ENCODE measurements at places on chromosomes 11 and 22.

DNA sequence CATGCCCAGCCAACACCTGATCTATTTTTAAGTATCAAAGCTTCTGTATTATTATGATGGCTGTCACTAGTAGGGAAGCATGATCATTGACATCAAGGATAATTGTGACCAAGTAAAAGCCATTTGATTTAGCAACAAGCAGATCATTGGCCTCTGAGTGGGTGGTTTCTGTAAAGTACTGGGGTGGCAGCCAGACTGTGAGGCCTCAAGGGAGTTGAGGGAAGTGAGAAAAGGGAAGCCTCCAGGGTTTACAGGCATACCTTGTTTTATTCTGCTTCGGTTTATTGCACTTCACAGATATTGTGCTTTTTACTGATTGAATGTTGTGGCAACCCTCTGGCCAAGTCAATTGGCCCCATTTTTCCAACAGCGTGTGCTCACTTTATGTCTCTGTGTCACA, 60.1 kb downstream of the PRR5L start:
- DNase-seq = no peak

- DNase-seq = no peak
These were observed 20.5 kb upstream of the MPPED1 start for GRCh38 chr22:43391306-43391705.

- peak; percentile 37 for DNase-seq
These were observed 26.0 kb downstream of the NEAT1 start for GRCh38 chr11:65448418-65449105.

DNA sequence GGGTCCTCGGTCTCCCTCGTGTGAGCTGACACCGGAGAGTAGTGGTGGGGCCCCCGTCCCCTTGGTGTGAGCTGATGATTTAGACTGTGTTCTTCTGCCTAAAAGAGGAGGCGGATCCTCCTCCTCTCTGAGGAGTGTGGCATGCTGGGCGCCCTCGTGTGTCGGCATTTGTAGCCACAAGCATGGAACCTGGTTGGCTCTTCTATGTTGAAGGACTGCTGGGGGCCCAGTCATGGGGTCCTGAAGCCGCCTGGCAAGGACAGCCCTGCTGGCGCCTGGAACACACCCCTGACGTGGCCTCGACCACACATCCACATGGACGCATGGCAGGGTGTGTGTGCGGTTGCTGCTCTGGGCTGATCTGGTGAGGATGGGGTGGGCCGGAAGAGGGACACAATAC, 50.2 kb downstream of the AP2A2 start:
- DNase-seq = no peak

DNA sequence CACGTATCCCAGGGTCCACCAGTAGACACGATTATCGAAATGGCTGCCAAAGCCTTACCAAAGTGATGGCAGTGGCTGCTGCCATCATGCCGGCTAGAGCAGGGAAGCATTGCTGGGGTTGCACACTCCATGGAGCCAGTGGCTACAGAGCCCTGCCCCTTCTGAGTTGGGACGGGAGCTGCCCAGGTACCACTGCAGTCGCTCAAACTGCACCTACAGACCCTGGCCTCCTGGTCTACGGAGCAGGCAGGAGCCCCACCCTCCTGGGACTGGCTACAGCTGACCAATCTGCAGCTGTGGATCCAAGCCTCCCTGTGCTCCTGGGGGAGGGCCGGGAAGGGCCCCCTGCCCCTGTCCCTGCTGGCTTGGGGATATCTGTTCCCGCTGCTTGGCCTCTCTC, 111.4 kb downstream of the ATG16L2 start:
- DNase-seq = no peak

GRCh38 chr11:68974421-68975194, 6.2 kb downstream of the MRGPRD start:
- no peak for DNase-seq

DNA sequence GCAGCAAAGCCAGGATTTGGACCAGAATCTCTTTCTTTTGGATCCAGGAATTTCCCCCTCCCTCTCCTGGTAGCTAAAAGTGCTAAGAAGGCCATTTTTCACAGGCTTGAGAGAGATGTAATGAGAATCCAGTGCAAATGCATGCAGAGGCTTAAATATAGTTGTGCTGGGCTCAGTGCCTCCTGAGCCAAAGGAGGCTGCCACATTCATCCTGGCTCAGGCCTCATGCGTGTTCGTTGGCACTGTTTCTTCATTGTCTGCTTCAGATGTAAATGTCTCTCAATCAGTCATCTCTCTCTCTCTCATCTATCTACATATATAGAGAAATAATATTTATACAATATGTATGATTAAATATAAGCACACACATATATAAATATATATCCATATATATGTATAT, 83.6 kb downstream of the INSC start:
- no peak for DNase-seq

DNA sequence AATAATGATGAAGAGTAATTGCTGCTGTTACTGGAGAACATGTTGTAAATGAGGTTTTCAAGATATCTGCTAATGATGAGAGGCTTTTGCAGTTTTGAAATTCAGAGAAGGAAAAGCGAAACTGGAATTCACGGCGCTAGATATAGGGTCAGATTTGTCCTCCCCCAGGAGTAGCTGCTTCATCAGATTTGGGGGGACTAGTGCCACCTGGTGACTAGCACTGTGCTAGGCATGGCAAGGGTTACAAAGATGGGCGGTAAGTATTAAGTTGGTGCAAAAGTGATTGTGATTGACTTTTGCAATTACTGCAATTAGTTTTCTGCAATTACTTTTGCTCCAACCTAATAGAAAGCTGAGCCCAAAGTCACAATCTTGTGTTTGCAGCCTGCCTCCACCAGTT, 879.9 kb upstream of the TENM4 start:
- no peak for DNase-seq

DNA sequence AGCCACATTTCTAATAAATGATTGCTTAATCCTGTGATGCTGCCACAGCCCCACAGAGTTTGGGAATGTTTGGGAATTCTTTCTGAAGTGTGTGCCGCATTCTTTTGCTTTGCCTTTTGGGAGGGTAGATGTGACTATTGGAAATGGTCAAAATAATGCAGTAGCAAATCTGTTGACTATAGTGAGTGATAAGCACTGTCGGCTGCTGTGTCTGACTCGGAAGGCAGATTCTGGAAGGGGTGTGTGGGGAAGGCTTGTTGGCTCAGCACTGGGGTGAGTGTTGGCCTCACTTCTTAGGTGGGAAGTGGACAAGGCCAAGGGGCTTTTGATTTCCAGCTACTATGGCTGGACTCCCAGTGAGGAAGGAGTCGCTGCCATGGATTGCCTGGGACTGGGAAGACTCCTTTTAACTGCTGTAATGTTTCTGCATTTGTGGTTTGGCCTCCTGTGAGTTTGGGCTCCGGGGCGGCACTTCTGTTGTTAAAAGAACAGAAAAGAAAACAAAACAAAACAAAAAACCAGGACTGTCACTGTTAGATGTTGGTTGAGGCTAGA, 20.1 kb downstream of the ZBTB16 start:
- DNase-seq = no peak

GRCh38 chr11:65576867-65577755, 1.3 kb downstream of the EHBP1L1 start:
- no peak for DNase-seq

DNA sequence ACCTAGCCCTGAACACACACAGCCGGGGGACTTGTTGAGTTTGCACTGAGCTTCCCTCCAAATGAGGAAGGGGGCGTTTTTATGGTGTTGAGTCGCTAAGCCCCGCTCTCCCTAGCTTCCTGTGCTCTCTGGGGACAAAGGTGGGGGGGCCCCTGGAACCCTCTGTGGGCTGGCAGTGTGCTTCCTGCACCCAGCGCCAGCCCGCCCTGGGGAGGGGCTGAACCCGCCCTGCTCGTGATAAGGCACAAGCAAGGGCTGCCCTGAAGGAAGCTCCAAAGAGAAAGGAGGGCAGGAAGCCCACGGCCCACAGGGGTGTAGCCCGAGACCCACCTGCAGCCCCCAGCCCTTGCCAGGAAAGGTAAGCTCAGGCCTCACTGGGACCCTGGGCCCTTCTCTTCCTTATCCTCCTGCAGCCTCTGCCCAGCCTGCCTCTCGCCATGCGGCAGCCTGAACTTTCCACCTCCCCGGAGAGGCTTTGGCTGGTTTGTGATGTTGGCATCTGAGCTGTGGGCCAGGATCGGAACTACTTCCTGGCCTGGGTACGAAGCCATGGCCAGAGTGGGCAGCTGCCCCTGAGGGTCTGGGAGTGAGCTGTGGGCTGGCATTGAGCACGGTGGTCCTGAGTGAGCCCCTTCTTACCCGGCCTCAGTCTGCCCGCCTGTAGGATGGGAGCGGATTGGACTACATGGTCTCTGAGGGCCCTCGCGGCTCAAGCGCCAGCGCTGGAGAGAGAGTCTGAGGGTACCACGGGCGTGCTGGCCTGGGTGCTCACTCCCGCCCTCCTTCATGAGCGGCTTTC, at the start of gene FERMT3:
Gene FERMT3, plus strand, starts transcription at position 265 of the 799 bp plus-strand sequence. CDS start 644 bp downstream, outside the sequence.
- DNase-seq = peak; percentile 81

GRCh38 chr11:954392-955153, 28.9 kb downstream of the AP2A2 start:
- DNase-seq = no peak

DNA sequence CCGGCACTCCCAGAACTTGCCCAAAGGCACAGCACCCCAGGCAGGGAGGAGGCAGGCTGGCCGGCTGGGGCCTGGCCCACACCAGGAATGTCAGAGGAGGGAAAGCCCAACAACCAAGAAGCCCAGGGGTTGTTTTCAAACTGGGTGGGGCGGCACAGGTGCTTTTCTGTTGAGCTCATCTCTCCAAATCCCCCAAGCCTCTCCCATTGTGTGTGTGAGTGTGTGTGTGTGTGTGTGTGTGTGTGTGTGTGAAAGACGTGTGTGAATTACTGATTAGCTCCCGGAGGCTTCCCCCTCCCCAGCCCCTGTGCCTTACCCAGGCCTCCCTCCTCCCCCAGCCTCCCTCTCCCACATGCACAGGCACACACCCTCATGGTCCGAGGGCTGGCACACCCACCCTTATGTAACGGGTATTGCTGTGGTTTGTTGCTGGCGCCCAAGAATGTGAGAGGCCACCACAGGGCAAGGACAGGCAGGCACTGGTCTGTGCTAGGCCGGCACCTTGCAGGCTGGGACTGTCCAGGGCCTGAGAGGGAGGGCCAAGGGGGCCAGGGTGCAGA, 15.9 kb downstream of the TRIM29 start:
- DNase-seq = no peak

DNA sequence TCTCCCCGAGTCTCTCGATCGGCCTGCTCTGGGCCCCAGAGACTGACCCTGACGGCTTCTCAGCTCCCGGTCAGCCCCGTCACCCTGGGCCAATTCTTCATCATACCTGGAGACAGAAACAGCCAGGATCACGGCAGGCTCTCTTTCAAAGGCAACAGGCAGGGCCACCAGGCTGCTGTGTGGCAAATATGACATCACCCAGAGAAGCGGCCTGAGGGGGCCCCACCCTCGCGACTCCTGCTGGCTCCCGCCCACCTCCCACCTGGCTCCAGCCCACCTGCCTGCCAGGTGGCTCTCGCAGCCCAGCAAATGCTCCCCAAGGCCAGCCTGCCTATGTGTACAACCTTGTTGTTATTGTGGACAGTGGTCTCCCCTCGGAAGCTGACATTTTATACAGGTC, 24.9 kb upstream of the PACSIN2 start:
- no peak for DNase-seq

GRCh38 chr11:19725379-19726079, 12.9 kb downstream of the NAV2 start:
- DNase-seq = no peak

DNA sequence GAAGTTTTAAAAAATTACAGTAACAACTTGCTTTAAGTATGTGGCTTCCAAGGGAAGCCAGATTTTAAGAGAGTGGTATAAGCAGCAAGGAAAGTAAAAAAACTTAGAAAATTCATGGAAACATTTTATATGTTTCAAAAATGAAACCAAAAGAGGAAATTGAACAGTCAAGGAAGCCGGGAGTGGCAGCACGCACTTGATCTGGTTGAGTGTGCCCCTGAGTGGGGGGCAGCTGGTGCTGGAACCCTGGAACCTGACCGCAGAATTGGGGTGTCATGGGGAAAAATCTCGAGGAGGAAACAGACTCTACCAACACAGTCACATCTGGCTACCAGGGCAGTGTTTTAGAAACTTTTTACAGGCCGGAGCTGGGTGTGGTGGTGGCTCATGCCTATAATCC, 14.0 kb downstream of the MICALL1 start:
- no peak for DNase-seq

GRCh38 chr11:16097543-16097942, 258.8 kb downstream of the SOX6 start:
- DNase-seq = no peak

- DNase-seq = no peak
These were observed 10.2 kb downstream of the YPEL4 start for GRCh38 chr11:57639321-57640067.

GRCh38 chr11:11568651-11569229, 53.1 kb downstream of the GALNT18 start:
- DNase-seq = no peak

GRCh38 chr22:23565915-23566704, 14.0 kb downstream of the IGLL1 start:
- no peak for DNase-seq

DNA sequence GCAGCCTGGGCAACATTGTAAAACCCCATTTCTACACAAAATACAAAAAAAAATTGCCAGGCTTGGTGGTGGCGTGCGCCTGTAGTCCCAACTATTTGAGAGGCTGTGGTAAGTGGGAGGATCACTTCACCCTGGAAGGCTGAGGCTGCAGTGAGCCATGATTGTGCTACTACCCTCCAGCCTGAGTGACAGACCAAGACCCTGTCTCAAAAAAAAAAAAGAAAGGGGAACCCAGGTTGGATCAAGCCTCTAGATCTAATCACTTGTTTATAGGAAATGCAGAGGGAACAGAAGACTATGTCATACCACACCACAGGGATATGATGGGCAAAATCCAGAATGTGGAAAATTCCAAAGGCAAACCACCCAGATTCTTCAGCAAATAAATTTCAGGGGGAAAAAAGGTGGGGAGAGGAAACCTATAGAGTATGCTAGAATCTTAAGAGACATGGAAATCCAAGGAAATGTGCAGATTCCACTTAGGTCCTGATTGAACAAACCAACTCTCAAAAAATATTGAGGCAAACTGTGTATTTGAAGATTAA, 16.5 kb upstream of the MALAT1 start:
- DNase-seq = no peak

GRCh38 chr11:129852125-129852740, 36.6 kb downstream of the TMEM45B start:
- no peak for DNase-seq

- DNase-seq = no peak
These were observed 115.8 kb upstream of the PAX6 start for GRCh38 chr11:31926816-31927528.

DNA sequence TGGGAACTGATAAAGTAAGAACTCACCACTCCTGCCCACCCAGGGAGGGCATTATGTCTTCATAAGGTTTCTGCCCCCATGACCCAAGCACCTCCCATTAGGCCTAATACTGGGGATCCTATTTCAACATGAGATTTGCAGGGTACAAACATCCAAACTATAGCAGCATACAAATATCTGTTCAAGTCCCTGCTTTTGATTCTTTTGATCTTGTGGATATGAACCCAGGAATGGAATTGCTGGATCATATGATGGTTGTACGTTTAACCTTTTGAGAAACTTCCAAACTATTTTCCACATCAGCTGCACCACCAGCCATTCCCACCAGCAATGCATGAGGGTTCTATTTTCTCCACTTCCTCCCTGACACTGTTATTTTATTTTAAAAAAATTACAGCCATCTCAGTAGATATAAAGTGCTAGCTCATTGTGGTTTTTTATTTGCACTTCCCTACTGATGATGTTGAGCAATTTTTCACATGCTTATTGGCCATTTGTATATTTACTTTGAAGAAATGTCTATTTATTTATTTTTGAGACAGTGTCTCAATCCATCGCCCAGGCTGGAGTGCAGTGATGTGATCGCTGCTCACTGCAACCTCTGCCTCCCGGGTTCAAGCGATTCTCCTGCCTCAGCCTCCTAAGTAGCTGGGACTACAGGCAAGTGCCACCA, 7.1 kb upstream of the ATG16L2 start:
- no peak for DNase-seq

- no peak for DNase-seq
These were observed 32.9 kb upstream of the RELT start for GRCh38 chr11:73343076-73343873.
